Activated naive CD4-positive, alpha-beta T cell (primary cell): ENCODE measurements at places on chromosomes 5 and 9.

DNA sequence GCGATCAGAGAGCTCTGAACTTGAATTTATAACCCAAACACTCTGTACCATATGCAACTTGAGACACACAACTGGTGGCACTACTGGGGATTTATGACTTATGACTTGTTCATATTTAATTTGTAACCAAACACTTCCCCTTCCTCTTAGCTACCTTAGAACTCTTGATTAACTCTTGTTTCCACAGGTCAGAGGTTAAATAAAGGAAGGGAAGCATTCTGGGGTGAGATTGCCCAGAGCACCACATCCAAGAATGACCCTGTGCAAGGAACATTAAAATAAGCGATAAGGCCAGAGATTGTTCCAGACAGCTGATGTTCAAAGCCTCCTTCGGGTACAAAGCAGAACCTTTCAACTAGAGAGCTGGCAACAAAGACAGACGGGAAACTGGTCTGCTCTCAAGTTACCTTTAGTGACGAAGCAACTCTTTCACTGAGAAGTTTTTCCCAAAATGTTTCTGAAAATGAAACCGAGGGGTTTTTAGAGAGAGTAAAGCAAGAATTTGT is 242.6 kb downstream of the DENND1A start:
- DNase-seq = no peak

DNA sequence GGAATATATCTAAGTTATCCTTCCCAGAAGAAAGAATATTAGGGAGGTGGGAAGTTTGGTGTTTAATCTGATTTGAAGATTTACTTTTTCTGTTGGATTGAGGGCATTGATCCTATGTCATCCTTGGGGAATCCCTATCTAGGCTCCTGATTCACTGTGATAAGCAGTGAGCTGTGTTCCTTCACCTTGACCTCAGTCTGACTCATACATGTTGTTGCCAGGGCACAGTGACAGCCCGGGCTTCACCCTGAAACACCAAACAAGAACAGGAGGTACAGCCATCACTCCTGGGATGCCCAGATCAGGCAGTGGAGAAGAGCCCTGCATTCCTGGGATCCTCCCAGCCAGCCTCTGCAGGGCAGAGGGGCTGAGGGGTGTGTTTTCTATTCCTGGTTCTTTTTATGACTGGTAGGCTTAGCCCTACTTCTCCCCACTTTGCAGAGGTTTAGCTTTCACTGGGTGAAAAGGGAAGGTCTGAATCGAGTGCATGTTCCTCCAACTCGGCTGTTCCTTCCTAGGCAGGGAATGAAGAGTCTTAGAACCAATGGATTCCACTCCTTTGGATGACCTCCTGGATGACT is 3.1 kb upstream of the FAM53C start:
- no peak for DNase-seq

- no peak for DNase-seq
Observed at GRCh38 chr5:74541381-74541781, 99.1 kb downstream of the ENC1 start.

GRCh38 chr9:109449036-109449798 is 48.9 kb downstream of the PTPN3 start:
- no peak for DNase-seq

DNA sequence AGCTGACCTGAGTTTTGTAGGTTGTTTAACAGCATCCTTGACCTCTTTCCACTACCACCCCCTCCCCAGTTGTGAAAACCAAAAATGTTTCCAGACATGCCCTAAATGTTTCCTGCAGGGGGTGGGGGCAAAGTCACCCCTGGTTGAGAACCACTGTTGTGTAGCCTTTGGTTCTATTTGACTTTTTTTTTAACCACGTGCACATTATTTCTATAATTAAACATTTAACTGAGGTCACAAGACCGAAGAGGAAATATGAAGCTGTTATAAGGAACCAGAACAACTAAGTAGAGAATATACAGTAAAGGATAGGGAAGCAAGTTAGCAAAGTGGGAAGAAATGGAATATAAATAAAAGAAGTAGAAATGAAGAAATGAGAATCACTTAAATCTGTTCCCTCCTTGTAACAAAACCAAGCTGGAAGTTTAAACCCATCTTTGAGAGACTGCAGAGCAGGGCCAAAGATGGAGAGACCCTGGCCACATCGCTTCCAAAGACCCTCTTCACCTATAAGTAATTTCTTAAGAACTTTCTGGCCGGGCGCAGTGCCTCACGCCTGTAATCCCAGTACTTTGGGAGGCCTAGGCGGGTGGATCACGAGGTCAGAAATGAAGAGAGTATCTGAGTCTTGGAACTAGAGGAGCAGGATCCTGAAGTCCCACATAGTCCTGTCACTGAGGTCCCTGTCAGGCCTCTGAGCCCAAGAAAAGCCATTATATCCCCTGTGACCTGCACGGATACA is 14.4 kb downstream of the SIT1 start:
- DNase-seq = no peak

DNA sequence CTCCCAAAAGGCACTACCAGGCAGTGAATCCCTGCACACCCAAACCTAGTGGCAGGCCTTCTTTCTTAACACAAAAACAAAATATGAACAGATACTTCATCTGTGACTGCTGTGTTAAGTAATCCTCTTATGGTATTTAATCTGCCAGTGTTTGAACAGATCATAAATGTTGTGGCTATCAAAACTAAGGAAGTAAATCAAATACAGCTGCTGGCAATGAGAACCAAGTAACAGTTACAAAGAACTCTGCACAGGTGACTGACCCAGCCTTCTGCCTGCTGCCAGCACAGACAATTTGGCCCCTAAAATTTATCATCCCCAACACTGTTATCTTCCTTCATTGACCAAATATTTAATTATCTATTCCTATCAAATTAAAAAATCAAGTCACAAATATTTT is 78.0 kb downstream of the GNAQ start:
- no peak for DNase-seq

- DNase-seq = peak; percentile 17
Observed at GRCh38 chr9:98117984-98118639, 910 bp downstream of the TRIM14 start.

DNA sequence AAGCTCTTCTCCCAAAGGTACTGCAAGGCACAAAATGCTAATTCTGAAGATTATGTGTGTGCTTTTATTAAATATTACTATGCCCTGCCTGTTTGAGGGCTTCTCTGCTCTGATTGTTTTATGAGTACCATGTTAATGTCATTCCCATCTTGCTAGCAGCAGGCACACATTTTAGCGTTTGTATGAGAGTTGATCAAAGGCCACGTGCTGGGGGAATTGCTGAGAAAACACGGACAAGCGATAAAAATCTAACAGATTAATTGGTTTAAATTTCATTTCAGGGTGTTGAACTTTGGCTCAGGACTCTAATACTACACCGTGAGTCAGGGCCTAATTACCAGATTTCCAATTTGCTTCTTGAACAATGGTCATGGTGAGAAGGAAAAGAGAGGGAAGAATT is 298.4 kb downstream of the EBF1 start:
- no peak for DNase-seq

GRCh38 chr9:69175486-69175885 is 1.4 kb downstream of the TJP2 start:
- no peak for DNase-seq

GRCh38 chr5:123000731-123001130 is 35.8 kb downstream of the PPIC start:
- DNase-seq = no peak

DNA sequence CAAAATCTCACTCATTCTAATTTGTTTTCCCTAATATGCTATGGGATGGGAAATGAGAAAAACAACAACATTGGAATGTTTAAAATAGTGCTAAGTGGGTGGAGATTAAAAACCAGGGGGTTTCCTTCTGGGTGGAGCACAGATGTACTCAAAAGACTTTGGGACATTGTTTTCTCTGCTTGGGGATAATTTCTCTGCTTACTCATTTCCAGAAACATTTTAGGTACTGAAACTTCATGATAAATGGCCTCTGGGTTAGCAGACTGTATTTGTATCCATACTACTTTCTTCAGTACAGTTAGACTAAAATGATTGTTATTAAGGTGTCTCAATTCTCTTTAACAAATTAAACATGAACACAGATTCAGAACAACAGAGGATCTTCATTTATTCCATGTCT is 17.4 kb downstream of the ELOVL7 start:
- DNase-seq = no peak

GRCh38 chr5:177111720-177112394 is 21.7 kb upstream of the NSD1 start:
- peak; percentile 25 for DNase-seq

- no peak for DNase-seq
Observed at GRCh38 chr5:5613261-5613990, 190.9 kb downstream of the ICE1 start.
